Non-pigmented ciliary epithelial cell (primary cell): ENCODE measurements at places on chromosomes 2 and 18.
A peak's percentile ranks its signal among the peaks of the same experiment; 100 is the strongest.

- peak; percentile 81 for DNase-seq
Measured at GRCh38 chr2:10514743-10515142, 66.6 kb upstream of the ODC1 start.

DNA sequence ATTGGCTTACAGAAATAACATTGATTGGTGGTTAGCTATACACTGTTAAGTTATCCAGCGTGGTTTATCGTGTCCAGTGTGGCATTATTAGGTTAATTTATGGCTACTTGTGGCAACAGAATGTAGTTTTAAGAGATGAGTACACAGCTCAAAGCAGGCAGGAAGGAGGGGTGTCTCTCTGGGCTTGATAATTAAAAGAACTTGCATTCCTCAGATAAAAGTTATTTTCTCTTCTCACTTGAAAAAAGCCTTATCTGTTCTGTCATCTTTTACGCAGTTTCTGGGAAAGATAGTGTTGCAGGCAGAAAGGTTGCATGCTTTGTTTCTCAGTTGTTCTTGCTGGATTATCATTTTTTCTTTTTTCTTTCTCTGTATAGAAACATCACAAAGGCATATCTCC lies 154.4 kb upstream of the COL3A1 start:
- no peak for DNase-seq

DNA sequence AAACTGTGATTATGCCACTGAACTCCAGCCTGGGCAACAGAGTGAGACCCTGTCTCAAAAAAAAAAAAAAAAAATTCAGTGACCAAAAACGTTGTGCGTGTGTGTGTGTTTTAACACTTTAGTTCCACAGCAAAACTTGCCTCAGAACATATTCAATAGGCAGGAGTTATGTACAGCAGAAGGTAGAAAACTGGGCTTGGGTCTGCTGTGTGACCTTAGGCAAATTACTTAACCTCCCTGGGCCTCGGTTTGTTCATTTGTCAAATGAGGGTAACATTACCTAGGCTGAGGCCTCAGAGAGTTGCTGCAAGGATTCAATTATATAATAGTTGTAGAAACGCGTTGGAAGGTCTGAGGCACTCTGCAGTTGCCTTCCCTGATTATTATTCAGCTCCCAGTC lies 10.3 kb upstream of the SCG2 start:
- DNase-seq, result no peak

DNA sequence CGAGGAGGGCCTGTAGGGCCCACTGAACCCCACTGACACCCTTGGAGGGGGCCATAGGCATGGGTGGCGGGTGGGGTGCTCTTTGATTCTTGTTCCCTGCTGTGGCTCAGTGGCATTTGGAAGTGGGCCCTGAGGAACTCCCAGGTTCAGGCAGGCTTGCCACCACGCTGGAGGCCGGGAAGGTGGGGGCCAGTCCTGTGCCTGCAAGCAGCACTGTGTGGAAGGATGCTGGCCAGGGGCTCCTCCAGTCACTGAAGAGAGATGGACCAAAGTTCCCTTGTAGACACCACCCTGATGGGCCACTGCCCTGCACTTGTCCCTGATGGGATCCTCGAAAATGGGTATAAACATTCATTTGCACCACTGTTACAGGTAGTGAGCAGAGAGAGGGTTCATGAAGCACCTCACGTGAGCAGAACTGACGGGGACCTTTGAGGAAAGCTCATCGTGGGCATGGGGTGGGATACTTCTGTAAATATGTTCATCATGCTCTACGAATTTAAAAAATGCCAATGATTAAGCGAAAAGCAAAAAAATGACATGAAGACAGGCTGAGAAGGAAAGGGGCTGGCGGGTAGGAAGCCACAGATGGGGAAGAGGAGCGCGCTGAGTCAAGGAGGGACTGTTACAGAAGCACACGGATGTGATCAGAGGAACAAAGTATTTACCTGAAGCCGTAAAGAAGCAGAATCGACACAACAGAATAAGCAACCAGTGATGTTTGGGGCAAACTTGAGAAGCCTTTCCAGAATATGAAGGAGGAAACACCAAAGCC lies 45.2 kb upstream of the ASB1 start:
- DNase-seq, result no peak

GRCh38 chr2:105438104-105438929 lies 39.5 kb upstream of the FHL2 start:
- DNase-seq, result no peak

- no peak for DNase-seq
Measured at GRCh38 chr18:68431111-68431921, 283.6 kb downstream of the TMX3 start.

GRCh38 chr2:54122171-54122935 lies 6.9 kb downstream of the ACYP2 start:
- peak; percentile 18 for DNase-seq

DNA sequence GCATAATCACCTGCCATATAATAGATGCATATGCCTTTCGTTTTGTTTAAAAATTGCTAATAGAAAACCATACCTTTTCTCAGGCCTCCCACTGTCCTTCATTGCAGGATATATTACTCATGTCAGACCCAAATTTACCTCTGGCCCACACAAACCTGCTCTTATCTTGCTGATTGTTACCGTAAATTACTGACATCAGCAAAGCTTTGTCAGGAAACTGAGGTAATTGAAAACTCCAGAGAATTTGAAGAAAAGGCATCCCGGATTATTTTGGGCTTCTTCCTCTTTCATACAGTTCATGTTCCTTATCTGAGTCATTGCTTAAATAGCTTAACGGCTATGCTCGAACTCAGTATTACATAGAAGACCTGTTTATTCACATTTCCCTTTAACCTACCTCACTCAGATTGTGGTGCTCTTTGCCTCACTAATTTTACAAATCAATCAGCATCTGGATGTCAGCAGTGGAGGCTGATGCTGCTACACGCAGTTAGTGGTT lies 145.7 kb downstream of the ZEB2 start:
- DNase-seq, result no peak

DNA sequence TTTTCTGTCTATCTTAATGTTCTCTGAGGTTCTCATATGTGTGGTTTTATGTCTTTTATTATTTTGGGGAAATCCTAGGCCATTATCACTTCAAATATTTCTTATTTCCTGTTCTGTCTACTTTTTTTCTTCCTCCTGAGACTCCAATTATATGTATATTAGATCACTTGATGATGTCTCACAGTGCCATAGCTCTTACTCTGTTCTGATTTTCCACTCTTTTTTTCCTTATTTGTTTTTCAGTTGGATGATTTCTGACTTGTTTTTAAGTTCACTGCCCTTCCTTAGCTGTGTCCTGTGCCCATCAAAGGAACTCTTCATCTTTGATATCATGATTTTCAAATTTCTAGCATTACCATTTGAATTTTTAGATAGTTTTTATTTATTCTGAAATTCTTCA lies 24.1 kb downstream of the FAM228B start:
- no peak for DNase-seq
